ENCODE measurements at places on chromosomes 16 and 17. TPM values are rescaled to one million over a fixed set of nuclear protein-coding genes. Genes with fewer than 3 reads are reported as not detected.

VTN gene
- 9.8 TPM for total RNA-seq

HP gene
- total RNA-seq, result 0.69 TPM

MT1M gene
- total RNA-seq, result 8.4 TPM

NUFIP2 gene
- 25.2 TPM for total RNA-seq

KIF2B gene
- not detected for total RNA-seq

KRTAP4-4 gene
- not detected for total RNA-seq

ACE gene
- 18.3 TPM for total RNA-seq

TP53TG3F gene
- 0.16 TPM for total RNA-seq

FBXO31 gene
- 37.3 TPM for total RNA-seq

JPH3 gene
- total RNA-seq, result 0.09 TPM

PPL gene
- 10.6 TPM for total RNA-seq

CD19 gene
- total RNA-seq, result not detected

KRT31 gene
- total RNA-seq, result not detected

EPX gene
- not detected for total RNA-seq

CDH5 gene
- total RNA-seq, result 3.4 TPM

SPNS2 gene
- total RNA-seq, result 13.0 TPM

MT1H gene
- total RNA-seq, result 8.3 TPM

RRAD gene
- total RNA-seq, result 0.20 TPM

SLFN11 gene
- total RNA-seq, result 14.1 TPM

SEPTIN1 gene
- total RNA-seq, result 1.6 TPM
